ENCODE measurements at places on chromosomes 7 and 10. TPM values are rescaled to one million over a fixed set of nuclear protein-coding genes. Genes with fewer than 3 reads are reported as not detected.

- no peak overlapping the region for H3K4me3 ChIP-seq
- H3K4me1 ChIP-seq: peaks cover 2% of the 10 kb centered on the region
- no peak for DNase-seq
- H3K27ac ChIP-seq: no peak overlapping the region
- no peaks in the 10 kb centered on the region for H3K36me3 ChIP-seq
Observed at GRCh38 chr10:560314-560992, 129.0 kb downstream of the DIP2C start.

GRCh38 chr7:71824006-71824760, 588.0 kb downstream of the CALN1 start:
- H3K36me3 ChIP-seq: no peaks in the 10 kb centered on the region
- H3K4me1 ChIP-seq: no peaks in the 10 kb centered on the region
- H3K4me3 ChIP-seq: no peak overlapping the region
- DNase-seq: no peak

GRCh38 chr10:59018977-59019376, 157.5 kb upstream of the PHYHIPL start:
- no peaks in the 10 kb centered on the region for H3K27me3 ChIP-seq
- no peak overlapping the region for H3K27ac ChIP-seq
- H3K4me1 ChIP-seq: no peaks in the 10 kb centered on the region

GRCh38 chr10:49596836-49597235, 13.3 kb upstream of the SLC18A3 start:
- H3K36me3 ChIP-seq: no peaks in the 10 kb centered on the region
- no peak overlapping the region for H3K4me3 ChIP-seq
- no peak for DNase-seq
- no peak overlapping the region for H3K27ac ChIP-seq
- no peaks in the 10 kb centered on the region for H3K4me1 ChIP-seq
- H3K27me3 ChIP-seq: peaks cover 1% of the 10 kb centered on the region

DNA sequence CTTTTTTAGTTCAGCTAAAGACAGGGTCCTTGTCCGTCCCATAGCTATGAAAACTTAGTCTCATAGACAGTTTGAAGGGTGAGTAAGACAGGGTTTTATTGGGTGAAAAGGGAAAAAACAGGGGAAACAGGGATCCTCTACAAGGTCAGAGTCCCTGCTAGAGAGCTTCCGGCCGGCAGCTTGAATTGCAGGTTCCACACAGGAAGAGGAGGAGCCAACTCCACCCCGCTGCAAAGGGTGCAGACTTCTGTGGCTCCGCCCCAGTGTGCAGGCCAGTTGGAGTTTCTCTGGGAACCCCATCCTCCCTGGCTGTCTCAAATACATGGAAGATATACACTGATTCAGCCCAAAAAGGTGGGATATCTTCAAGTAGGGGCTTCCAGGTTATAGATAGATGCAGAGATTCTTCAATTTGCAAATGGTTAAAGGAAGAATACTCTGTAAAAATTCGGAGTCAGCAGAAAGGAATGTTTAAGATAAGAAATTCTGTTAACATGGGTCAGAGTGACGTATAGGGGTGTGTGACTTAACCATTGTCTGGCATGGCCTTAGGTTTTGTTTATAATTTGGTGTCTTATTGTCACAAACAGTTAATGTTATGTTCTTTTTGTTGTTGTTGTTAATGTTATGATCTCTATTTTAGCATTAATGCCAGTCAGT, 34.6 kb upstream of the HECW1 start:
- H3K27ac ChIP-seq: no peak overlapping the region
- H3K27me3 ChIP-seq: peaks cover 13% of the 10 kb centered on the region
- H3K4me1 ChIP-seq: no peaks in the 10 kb centered on the region
- no peak for DNase-seq
- no peaks in the 10 kb centered on the region for H3K36me3 ChIP-seq

DNA sequence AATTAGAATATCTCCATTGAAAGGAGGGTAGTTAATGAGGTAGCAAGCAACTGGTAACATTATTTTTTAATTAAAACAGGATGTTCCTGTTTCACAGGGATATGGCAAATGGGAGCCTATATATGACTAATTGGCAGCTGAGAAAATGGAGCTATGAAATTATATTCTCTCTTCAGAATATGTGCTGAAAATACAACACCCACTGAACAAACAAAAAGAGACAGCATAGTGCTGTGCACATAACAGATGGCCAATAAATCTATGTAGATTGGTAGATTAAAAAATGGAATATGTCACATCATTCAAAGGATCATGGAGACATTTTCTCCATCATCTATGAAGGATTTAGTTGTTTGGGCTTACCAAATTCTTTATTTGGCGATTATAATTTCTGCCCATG, 362.0 kb downstream of the GPR37 start:
- H3K4me1 ChIP-seq: no peaks in the 10 kb centered on the region
- H3K36me3 ChIP-seq: no peaks in the 10 kb centered on the region
- no peak for DNase-seq

The EFCAB10 gene
- total RNA-seq: not detected

DNA sequence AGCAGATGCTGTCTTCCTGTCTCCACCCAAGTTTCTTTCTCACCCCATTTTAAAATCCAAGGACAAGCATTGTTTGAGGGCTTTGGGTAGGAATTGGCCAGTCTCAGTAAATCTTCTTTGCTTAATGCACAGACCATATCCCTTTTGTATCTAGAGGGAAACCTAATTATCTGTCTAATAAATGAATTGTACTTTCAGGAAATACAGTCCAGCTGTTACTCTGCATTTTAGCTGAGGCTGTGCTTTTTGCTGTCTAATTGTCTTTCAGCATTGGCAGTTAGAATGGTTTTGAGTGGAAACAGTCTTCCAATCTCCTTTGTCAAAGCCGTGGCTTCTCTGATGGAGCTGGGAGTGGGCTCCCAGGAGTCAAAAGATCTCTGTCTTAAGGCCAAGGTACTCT, 388.2 kb downstream of the SORCS3 start:
- no peaks in the 10 kb centered on the region for H3K4me1 ChIP-seq
- no peak overlapping the region for H3K4me3 ChIP-seq
- no peak for DNase-seq
- H3K36me3 ChIP-seq: no peaks in the 10 kb centered on the region
- H3K27me3 ChIP-seq: no peaks in the 10 kb centered on the region

The PRLHR gene
- not detected for total RNA-seq

DNA sequence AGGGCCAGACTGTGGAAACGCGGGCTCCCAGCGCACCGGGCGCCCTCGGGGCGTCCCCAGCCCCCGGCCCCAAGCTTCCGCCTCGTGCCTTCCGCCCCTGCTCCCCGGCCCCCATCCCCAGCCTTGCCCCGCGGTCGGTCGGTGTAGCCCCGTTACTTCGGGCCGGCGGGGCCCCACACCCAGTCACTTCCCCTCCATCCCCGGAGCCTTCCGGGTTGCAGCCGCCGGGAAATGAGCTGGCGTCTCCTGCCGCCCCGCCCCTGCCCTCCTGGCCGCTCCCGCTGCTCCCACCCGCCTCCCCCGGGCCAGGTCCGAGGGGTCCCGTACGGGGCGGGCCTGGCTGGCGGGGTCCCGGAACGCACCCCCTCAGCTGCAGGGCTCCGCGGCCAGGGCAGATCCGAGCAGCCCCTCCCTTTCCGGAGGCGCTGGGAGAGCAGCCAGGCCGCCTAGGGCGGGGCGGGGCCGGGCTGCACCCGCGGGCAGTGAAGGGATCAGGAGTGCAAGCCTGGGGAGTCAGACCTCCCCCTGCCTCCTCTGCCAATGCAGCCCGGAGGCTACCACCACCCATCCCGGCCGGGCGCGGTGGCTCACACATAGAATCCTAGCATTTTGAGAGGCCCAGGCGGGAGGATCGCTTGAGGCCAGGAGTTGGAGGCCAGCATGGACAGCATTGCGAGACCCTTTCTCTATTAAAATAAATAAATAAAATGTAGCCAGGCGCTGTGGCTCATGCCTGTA, 709 bp downstream of the ARPC1B start:
- peaks cover 25% of the 10 kb centered on the region for H3K36me3 ChIP-seq
- peak overlapping the region; percentile 75 for H3K27ac ChIP-seq
- peaks cover 42% of the 10 kb centered on the region for H3K4me1 ChIP-seq
- peak; percentile 72 for DNase-seq
- no peaks in the 10 kb centered on the region for H3K27me3 ChIP-seq
- peak overlapping the region; percentile 75 for H3K4me3 ChIP-seq

DNA sequence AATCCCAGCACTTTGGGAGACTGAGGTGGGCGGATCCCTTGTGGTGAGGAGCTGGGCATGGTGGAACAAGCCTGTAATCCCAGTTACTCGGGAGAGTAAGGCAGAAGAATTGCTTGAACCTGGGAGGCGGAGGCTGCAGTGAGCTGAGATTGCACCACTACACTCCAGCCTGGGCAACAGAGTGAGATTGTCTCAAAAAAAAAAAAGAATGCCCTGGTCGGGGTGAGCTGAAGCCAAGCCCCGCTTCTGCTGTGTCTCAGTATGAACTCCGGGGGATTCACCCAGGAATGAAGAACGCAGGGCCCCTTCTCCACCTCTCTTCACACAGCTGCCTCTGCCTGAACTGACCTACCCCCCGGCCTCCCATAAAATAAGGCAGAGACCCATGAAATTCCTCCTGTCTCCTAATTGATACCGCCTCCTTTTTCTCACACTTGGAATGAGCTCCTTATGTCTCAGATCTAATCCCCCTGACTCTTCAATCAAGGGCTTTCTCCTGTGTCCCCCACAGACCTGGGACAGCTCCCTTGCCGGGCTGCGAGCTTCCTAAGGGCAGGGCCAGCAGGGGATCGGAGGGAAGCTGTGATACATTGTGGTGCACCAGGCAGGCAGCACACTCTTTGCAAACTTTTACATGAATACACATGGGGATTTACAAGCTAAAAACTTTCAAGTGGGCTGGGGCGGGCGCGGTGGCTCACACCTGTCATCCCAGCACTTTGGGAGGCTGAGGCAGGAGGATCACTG, 911 bp upstream of the ZP3 start:
- no peak overlapping the region for H3K4me3 ChIP-seq
- H3K27me3 ChIP-seq: peaks cover 15% of the 10 kb centered on the region
- DNase-seq: no peak
- peak overlapping the region; percentile 73 for H3K27ac ChIP-seq

GRCh38 chr10:113049881-113050280, 99.8 kb downstream of the TCF7L2 start:
- DNase-seq: no peak
- no peaks in the 10 kb centered on the region for H3K36me3 ChIP-seq
- peaks cover 30% of the 10 kb centered on the region for H3K27me3 ChIP-seq
- peaks cover 12% of the 10 kb centered on the region for H3K4me1 ChIP-seq
- H3K4me3 ChIP-seq: no peak overlapping the region
- no peak overlapping the region for H3K27ac ChIP-seq

DNA sequence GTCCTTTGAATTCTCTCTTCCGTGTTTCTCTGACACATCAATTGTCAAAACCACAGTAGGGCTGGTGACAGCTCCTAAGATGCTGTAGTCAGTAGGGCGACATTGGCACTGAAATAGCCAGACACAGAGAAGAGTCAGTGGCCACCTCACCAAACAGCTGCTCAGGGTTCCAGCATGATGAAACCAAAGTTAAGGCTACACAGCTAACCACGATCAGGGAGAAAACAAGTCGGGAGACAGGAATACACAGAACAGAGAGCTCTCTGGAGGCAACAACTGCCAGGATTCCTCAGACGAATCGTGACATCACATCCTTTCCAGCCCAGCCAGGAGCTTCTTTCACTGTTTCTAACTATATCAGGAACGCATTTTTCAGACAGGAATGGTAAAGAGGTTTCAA, 922.2 kb downstream of the SORCS1 start:
- H3K4me1 ChIP-seq: no peaks in the 10 kb centered on the region
- no peak for DNase-seq
- H3K4me3 ChIP-seq: no peak overlapping the region
- no peak overlapping the region for H3K27ac ChIP-seq
- H3K27me3 ChIP-seq: no peaks in the 10 kb centered on the region

- peak overlapping the region; percentile 38 for H3K27ac ChIP-seq
- H3K36me3 ChIP-seq: no peaks in the 10 kb centered on the region
- no peak overlapping the region for H3K4me3 ChIP-seq
- no peak for DNase-seq
- H3K27me3 ChIP-seq: no peaks in the 10 kb centered on the region
Observed at GRCh38 chr10:127527320-127527719, 21.8 kb upstream of the NPS start.

DNA sequence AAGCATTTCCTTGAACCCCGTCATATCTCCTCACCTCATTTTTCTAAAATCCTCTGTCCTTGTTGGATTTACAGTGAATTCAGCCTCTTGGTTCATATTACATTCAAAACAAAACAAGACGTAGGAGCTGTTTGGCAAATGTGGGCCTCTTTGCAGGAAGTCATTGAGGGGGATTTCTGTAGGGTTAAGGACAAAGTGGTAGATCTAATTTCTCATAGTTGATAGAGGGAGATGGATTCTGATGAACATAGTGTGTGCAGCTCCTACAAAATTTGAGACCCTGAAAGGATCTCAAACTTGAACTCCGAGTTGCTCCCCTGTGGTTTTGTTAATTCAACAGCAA, 682 bp downstream of the TBXAS1 start:
- peaks cover 6% of the 10 kb centered on the region for H3K27me3 ChIP-seq
- H3K4me3 ChIP-seq: peak overlapping the region; percentile 67
- H3K27ac ChIP-seq: peak overlapping the region; percentile 90
- H3K36me3 ChIP-seq: peaks cover 26% of the 10 kb centered on the region
- H3K4me1 ChIP-seq: peaks cover 31% of the 10 kb centered on the region
- no peak for DNase-seq

The NKX1-2 gene
- total RNA-seq: not detected

The CTAGE6 gene
- 0.42 TPM for total RNA-seq

DNA sequence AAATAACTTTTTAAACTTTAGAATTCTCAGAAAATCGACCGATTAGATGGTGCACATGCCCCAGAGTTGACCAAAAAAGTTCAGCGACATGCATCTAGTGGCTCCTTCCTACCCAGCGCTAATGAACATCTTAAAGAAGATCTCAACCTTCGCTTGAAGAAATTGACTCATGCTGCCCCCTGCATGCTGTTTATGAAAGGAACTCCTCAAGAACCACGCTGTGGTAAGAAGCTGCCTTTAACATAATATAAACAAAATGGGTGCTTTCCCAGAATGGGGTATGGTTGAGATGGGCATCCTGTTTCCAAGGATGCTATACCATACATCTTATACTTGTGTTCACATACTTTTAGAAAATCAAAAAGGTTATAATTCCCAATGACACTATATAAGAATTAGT, 24.6 kb downstream of the GLRX3 start:
- peaks cover 28% of the 10 kb centered on the region for H3K4me1 ChIP-seq
- DNase-seq: peak; percentile 47
- no peak overlapping the region for H3K27ac ChIP-seq
- H3K27me3 ChIP-seq: no peaks in the 10 kb centered on the region
- H3K4me3 ChIP-seq: no peak overlapping the region
- H3K36me3 ChIP-seq: peaks cover 30% of the 10 kb centered on the region

DNA sequence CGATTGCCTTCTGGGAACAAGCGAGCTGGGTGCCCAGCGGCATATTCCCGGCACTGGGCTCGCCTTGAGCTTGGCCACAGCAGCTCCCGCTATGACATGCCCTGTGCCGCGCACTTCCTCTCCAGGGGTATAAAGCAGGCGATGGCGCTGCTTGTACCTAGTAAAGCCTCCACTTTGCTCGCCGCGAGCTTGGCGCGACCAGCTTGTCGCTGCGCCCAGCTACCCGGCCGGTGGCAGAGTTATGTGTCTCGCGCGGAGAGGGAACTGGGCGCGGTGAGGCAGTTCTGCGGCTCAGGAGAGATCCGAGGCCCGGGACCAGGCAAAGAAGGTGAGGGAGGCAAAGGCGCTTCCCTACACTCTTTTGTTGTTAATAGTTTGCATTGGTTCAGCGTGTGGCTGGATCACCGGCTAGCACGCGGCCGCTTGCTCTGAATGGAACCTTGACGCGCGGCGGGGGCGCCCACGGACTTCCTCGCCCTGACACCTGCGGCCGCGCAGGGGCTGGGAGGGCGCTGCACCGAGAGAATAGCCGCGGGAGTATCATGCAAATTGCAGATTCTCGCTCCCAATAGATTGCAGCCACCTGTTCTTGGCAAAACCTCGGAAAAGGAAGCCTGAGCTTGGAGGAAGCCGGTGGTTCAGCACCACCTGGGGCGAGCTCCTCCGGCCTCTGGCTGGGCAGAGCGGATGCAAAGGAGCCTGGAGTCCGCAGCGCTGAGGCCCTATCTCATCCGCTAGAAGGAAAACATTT, 3.0 kb upstream of the BUB3 start:
- peak overlapping the region; percentile 44 for H3K4me3 ChIP-seq
- H3K27me3 ChIP-seq: peaks cover 47% of the 10 kb centered on the region
